ENCODE measurements at places on chromosomes 2 and 18.

DNA sequence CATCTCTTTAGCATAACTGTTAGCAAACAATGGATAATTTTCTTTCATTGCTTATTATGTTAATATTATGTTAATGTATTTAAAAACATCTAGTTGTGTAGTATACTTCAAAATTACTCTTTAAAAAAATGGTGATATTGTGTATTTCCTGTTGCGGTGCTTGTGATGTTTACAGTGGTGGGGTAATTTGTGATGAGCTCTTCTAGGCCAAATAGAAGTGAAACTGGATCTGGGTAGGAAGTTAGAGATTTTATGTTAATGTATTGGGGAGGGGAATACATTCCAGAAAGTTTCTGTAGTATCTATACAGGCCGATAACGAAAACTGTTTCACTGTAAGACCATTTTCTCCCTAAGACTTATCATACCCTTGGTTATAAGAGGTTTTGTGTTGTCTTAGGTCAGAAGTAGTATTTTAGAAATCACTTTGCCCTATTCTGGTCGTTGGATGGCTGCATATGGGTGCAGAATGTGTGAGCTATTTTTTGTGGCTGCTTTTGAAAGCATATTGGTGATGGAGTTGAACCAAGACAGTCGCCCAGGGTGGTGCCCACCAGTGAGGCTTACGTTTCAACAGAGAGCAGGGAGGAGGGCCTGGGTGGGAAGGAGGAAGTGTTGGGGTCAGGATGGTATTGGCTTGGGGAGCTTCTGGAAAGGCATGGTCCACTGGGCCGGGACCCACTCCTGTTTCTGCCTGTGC, 5.8 kb downstream of the TSHZ1 start:
- peaks cover 11% of the 10 kb centered on the region for H3K4me1 ChIP-seq
- H3K4me3 ChIP-seq = no peak overlapping the region
- H3K36me3 ChIP-seq = no peaks in the 10 kb centered on the region
- H3K27me3 ChIP-seq = peaks cover 35% of the 10 kb centered on the region
- no peak overlapping the region for H3K27ac ChIP-seq

DNA sequence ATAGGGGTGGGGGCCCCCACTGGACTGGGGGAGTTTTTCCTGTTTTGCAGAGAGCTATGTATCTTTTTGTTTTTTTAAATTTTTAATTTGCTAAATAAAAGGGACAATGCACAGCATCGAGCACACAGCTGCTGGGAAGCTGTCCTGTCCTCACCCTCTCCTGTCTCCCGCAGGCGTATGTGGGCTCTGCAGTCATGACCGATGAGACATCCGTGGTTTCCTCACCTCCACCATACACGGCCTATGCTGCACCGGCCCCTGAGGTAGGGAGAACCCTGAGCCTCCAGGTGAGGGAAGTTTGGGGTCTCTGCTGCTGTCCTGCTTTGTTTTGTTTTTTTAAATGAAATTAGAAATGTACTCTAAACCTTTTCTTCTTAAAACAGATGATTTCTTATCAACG, 27.6 kb downstream of the PLEKHB2 start:
- peaks cover 15% of the 10 kb centered on the region for H3K36me3 ChIP-seq
- no peak overlapping the region for H3K4me3 ChIP-seq
- DNase-seq = no peak
- H3K27ac ChIP-seq = no peak overlapping the region
- H3K27me3 ChIP-seq = no peaks in the 10 kb centered on the region

DNA sequence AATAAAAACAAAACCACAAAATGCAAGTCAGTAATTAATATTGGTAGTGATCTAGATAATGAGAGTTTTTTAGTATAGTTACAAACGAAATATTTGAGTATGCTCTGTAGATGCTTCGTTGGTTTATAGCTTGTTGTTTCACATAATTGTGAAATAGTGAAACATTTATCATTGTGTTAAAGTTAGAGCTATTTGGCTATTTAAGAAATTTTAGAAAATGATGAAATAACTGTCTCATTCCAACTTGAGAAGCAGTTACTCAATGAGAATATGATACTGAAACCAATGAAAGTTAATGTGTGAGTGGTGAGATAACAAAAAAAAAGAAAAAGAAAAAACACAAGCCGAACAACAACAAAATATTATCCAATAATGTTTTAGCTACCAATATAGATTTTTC, 475.6 kb upstream of the ZEB2 start:
- H3K27ac ChIP-seq = no peak overlapping the region
- no peak overlapping the region for H3K4me3 ChIP-seq
- H3K27me3 ChIP-seq = no peaks in the 10 kb centered on the region

DNA sequence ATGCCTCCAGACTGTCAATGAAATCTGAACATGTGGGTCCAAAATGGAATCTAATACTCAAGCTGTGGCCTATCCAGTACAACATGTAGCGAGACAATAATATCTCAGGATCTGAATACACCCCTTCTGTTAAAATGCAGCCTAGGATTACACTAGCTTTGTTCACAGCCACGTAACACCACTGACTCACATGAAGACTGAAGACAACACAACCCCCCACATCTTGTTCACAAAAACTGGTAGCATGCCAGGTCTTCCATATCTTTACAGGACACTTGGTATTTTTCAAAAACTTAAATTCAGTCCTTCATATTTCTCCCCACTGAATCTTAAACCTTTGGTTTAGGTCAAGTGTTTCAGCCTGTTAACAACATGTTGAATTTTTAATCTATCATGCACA, 84.2 kb downstream of the SLC8A1 start:
- no peaks in the 10 kb centered on the region for H3K27me3 ChIP-seq
- H3K36me3 ChIP-seq = no peaks in the 10 kb centered on the region
- no peak overlapping the region for H3K4me3 ChIP-seq
- H3K4me1 ChIP-seq = peaks cover 13% of the 10 kb centered on the region

DNA sequence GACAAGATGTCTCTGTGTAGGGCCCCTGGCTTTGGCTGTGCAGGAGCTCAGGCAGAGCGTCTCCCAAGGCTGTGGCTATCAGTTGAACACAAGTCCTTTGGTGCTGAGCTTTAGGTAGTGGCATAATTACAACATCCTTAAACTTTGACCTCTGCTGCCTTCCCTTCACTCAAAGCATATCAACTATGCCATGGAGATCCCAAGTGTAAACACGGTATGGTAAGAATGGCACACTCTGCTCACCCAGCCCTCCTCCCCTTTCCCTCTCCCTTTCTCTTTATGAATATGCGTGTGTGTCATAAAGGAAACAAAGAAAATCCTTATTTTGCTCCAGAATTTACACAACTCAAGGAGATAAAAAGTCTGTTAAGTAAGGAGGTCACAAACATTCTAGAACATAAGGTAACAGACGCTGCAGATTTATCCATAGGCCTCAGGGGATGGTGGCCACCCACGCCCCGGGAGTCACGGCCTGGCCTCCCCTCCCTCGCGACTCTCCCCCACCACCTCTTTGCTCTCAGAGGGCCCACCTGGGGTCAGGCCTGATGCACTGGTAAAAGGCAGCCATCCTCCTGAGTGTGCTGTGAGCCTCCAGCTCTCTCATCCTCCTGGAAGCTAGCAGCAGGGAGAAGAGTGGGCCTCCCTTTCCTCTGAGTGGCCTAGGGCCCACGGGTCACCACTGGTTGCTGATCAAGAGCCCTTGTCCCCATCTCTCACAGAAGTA, 67.3 kb downstream of the CRACDL start:
- no peaks in the 10 kb centered on the region for H3K4me1 ChIP-seq
- no peak overlapping the region for H3K27ac ChIP-seq
- H3K27me3 ChIP-seq = no peaks in the 10 kb centered on the region
- no peak overlapping the region for H3K4me3 ChIP-seq
- H3K36me3 ChIP-seq = no peaks in the 10 kb centered on the region

- H3K27me3 ChIP-seq = no peaks in the 10 kb centered on the region
- no peak for DNase-seq
- peaks cover 29% of the 10 kb centered on the region for H3K36me3 ChIP-seq
- H3K4me3 ChIP-seq = no peak overlapping the region
Observed at GRCh38 chr2:233833345-233833744, 21.0 kb downstream of the HJURP start.

GRCh38 chr2:222284466-222284865, 14.3 kb downstream of the PAX3 start:
- H3K27me3 ChIP-seq = peaks cover 76% of the 10 kb centered on the region
- no peak overlapping the region for H3K4me3 ChIP-seq
- peaks cover 26% of the 10 kb centered on the region for H3K4me1 ChIP-seq

DNA sequence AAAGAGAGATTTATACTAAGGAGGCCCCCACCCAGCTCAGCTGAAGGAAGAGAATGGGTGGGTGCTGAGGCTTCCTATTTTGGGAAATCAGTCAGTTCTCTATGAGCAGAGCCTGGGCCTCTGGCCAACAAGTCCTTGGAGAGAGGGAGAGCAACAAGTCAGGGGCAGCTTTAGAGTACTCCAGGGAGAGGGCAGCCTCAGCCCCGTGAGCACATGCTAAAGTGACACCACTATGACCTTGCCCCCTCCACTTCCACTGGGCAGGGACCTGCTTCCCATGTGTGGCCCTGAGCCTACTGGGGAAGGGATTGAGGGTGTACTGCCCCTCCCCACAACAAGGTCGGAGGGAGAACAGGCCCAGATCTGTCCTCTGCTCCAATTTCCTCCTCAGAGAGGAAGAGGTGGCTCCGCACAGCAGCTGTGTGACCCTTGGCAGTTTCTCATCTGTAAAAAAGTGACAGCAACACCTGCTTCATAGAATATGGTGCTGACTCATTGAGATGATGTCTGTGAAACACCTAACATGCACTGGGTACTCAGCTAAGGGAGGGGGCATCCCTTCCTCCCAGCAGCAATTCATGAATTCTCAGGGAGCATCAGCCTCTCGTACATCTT, 72.9 kb downstream of the CLHC1 start:
- no peaks in the 10 kb centered on the region for H3K27me3 ChIP-seq
- no peak overlapping the region for H3K4me3 ChIP-seq
- no peaks in the 10 kb centered on the region for H3K36me3 ChIP-seq
- no peak overlapping the region for H3K27ac ChIP-seq

DNA sequence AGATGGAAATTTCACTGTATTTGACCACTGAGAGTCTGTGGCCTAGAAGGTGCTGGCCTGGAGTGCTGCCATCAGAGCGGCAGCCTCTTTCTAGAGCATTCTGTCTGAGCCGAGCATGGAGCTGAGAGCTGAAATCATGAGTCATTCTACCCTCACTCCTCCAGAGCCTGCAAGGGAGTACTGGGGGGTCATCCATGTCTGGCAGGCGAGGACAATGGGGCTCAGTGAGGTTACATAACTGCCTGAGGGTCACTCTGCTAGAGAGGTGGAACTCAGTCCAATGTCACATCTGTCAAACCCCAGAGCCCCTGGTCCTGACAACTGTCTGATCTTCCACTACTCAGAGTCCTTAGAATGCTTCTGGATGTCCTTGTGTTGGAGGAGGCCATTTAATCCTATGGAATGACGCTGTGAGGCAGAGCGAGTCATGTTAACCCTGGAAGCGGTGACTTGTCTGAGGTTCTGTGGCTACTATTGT, 65.3 kb downstream of the HAUS1 start:
- peaks cover 17% of the 10 kb centered on the region for H3K4me1 ChIP-seq
- DNase-seq = no peak
- no peaks in the 10 kb centered on the region for H3K27me3 ChIP-seq
- H3K27ac ChIP-seq = no peak overlapping the region
- H3K4me3 ChIP-seq = no peak overlapping the region

DNA sequence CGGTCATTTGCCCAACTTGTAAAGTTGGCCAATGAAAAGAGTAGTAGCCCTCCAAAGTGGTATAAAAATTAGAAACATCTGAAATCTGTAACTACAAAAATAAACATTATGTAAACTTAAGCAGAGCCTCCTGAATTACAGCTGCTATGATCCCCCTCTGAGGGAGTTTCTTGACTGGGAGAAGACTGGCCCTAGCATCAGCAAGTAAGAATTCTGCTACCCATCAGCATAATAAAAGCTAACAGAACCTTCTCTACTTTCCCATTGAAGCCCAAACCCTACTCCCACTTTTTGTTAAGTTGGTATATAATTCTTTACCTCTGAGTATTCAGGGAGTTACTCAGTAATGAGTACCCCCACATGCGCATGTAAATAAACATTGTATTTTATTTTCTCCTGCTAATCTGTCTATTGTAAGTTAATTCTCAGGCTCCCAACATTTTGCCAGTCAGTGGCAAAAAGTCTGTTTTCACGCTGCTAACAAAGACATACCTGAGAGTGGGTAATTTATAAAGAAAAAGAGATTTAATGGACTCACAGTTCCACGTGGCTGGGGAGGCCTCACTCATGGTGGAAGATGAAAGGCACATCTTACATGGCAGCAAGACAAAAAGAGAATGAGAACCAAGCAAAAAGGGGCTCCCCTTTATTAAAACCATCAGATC, 71.3 kb downstream of the MYL12B start:
- DNase-seq = peak; percentile 67
- no peaks in the 10 kb centered on the region for H3K27me3 ChIP-seq
- no peaks in the 10 kb centered on the region for H3K36me3 ChIP-seq
- H3K4me1 ChIP-seq = peaks cover 17% of the 10 kb centered on the region

- no peak overlapping the region for H3K4me3 ChIP-seq
- DNase-seq = no peak
- H3K36me3 ChIP-seq = no peaks in the 10 kb centered on the region
- no peaks in the 10 kb centered on the region for H3K27me3 ChIP-seq
- H3K4me1 ChIP-seq = no peaks in the 10 kb centered on the region
Observed at GRCh38 chr2:181992776-181993175, 7.1 kb downstream of the PPP1R1C start.
